ENCODE measurements at places on chromosomes 12 and 14.

DNA sequence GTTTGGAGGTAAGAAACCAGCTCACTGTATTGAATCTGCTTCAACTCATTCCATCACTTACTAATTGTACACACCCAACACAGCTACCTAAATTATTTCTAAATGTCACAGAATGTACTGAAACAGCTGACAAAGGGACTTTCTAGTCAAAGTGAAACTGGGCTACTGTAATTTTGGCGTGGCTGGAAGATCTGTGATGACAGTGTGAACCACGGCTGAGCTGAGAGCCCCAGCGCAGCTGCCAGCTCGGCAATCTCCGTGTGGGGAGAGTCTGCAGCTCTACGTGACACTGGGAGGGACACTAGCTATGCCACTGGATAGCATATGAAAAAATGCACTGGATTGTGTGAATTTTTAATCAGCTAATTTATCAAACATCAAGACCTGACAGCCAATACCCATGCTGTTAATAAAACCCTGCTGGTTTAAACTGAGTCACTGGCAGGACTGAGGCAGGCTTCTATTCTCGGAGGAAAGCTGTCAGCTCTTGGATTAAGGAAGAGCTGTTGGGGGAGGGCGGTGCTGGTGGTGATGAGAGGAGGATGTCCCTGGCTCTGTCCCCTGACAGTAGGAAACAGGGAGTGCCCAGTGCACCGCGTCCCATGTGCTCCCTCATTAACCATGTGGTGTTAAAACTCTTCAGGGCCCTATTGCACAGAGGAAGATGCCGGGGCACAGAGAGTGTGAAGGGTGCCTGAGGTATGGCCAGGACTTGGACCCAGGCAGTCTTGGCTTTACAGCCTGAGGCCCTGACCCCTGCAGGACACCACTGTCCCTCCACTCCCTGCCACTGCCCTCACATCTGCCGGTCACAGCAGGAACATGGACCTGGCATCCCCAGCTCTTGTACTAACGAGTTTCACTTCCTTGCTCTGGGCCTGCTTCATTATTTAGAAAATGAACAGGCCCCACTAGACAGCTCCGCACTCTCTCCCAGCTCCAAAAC is 13.3 kb downstream of the SLC15A4 start:
- DNase-seq = peak; percentile 31

DNA sequence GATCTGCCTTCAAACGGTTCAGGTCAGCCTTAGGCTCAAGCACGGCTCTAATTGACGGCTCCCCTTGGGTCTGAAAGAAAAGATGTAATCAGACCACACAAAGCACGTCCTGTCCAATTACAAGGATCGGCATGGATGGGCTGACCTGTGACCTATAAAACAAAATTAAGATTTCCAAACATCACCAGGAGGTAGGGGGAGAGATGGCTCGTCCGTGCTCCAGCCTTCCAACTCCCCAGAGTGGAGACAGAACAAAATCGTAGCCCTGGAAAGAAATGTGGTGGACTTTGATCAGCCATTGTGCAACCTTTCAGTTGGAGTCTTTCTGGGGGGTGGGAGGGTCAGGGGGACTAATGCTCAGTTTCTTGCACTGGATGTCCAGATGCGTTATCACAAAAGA is 226.6 kb upstream of the DIO3 start:
- DNase-seq = no peak

DNA sequence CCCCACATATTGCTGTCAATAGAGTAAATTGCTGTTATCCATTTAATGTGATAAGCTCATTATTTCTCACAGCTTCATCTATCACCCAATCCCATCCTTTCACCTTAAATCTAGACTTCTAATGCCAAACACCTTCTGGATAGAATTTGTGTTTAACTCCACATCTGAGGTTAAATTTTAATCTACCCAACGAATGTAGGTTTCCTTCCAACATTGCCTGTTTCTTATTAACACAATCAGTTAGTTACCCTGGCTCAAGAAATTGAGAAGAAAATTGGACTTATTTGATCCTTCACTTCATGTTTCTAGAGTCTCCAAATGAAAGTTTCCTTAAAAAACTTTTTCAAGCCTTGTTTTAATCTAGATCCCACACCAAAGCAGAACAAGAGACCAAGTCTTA is 67.3 kb downstream of the PTPRO start:
- no peak for DNase-seq

- DNase-seq = peak; percentile 30
Observed at GRCh38 chr14:61438860-61439765, 117.7 kb downstream of the PRKCH start.

- DNase-seq = no peak
Observed at GRCh38 chr14:79704041-79704807, 507.1 kb downstream of the DIO2 start.

DNA sequence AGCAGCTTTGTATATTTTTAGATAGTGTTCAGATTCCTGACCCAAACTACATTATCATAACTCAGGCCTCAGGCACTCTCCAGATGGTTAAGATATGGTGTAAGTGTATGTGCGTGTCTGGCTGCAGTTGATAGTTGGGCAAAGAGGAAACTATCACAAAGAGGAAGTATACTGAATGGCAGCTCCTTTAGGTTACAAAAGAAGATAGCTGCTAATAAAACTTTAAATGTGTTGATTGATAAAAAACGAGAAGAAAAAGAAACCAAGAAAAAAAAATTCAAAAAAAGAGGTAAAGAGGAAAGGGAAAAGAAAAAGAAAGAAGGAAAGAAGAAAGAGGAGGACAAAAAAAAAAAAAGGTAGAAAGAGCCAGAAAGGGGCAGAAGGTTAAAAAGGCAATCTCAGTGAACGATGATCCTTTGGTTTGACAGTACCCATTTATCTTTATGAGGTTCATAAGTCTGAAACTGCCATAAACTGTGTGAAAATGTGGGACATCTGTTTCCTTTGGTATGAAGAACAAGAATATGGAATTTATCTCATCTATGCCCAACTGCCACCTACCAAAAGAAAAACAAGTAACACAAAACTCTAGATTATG is 42.2 kb downstream of the TAOK3 start:
- no peak for DNase-seq

DNA sequence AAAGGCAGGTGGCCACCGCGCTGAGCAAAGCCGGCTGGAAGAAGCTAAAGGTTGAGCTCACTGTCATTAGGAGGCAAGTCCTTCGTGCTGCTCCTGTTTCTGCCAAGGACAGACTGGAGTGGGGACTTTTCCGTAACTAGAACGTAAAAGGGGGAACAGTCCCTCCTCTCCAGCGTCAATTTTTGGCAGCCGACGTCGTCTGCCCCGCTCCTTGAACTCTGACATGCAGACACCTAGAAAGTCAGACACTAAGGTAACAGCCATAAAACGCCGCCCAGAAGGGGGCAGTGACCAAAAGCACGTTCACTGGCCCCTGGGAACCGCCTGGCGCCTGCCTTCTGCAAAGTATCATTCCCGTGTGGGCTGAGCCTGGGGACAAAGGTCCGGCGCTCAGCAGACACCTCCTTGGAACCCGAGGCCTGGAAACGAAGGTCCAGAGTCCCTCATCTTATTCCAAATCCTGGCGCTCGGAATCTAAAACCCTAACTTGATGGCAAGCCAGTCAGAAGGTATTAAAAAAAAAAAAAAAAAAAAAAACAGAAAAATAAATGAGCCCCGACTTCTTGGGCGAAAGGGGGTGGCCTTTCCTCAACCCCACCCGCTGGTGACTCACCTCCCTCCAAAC is 1.1 kb upstream of the LRP1 start:
- DNase-seq = peak; percentile 36

DNA sequence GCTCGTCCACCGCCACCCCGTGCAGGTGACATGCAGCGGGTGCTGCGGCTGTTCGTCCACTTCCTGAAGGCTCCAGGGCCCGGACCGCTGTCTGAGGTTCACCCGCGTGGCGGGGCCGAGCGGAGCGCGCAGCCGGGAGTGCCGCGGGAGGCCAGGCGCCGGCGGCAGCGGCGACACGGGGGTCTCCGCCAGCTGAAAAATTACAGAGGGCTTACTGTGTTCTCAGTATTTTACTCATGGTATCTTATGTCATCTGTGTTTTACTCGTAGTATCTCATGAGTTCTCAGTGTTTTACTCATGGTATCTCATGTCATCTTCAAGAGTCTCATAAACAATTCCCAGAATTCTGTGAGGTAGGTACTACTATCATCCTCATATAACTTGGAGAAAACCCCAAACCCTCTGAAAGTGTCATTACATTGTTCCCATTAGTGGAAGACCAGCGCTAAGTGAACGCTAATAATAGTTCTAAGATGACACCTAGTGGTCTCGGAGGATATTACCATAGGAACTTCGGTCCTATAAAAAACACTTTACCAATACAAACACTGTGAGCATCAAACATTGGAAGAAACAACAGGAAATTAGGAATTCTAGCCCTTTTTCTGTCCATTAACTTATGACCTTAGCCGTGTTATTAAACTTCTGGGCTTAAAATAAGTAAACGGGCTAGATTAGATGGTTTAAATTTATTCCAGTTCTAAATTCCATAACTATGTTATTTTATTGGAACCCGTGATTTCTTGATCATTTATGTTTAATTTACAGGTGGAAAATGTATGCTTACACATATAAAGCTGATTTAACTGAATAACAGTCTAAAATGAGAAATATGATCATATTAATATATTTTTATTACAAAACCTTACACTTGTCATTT is 32.4 kb downstream of the AK7 start:
- peak; percentile 8 for DNase-seq

GRCh38 chr12:46371718-46372543 is 642 bp downstream of the SLC38A2 start:
- DNase-seq = peak; percentile 69

DNA sequence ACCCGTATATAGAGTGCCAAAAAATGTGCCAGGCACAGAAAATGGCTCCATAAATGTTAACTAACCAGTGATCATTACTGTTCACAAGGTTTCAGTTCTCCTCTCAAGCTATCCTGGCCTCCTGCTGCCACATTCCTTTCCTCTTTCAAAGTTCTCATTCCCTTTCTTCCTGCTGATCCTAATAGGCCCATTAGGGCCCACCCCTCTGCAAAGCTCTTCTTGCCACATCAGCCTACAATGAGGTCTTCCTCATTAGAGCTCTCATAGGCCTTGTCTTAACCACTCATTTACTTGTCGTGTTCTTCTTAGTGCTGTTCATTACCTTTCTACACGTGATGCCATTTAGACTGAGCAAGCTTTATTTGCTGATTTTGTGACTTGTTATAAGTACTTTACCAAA is 40.5 kb downstream of the RPS29 start:
- DNase-seq = no peak

- DNase-seq = no peak
Observed at GRCh38 chr12:50246197-50246865, 37.0 kb downstream of the LIMA1 start.

GRCh38 chr14:46490238-46490685 is 161.3 kb downstream of the RPL10L start:
- no peak for DNase-seq

- peak; percentile 63 for DNase-seq
Observed at GRCh38 chr14:100662879-100663760, 63.6 kb upstream of the DLK1 start.

- DNase-seq = no peak
Observed at GRCh38 chr12:105613887-105614286, 283.4 kb downstream of the C12orf75 start.

- no peak for DNase-seq
Observed at GRCh38 chr14:34404416-34404815, 57.6 kb downstream of the SPTSSA start.

DNA sequence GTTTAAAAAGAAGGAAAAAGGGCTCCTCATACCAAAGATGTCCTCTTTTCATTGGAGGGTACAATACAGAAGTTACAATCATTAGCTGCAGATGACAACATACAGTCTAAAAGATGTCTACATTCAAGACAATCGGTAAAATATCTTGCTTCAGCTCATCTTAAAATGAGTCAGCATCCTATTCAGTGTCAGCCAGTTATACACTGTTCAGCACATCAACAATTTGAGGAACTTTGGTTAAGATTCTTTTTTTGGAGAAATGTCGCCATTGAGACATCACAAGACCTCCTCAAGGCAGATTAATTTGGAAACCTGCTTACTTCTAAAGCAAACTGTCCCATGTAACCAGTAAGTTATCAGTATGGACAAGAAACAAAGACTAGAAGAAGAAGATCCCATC is 100.7 kb upstream of the SLC38A4 start:
- DNase-seq = no peak

GRCh38 chr12:38350342-38351174 is 34.0 kb downstream of the ALG10B start:
- no peak for DNase-seq

DNA sequence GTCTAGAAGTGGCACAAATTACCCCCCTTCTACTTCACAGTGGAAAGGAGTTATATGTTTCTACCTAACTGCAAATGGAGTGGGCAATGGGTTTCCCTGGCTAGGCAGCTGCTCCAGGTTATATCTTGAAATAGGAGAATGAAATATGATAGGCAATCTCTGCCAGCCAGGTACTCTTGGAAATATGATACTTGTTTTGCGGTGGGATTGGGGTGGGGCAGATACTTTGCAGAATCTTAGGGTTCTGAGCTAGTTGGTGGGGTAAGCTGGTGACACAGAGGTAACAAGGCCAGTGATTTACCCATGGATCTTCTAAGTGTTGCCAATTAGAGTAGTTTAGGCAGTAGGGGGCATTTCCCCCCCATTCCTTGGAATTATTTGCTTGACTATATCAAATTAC is 140.1 kb downstream of the ATP23 start:
- no peak for DNase-seq

DNA sequence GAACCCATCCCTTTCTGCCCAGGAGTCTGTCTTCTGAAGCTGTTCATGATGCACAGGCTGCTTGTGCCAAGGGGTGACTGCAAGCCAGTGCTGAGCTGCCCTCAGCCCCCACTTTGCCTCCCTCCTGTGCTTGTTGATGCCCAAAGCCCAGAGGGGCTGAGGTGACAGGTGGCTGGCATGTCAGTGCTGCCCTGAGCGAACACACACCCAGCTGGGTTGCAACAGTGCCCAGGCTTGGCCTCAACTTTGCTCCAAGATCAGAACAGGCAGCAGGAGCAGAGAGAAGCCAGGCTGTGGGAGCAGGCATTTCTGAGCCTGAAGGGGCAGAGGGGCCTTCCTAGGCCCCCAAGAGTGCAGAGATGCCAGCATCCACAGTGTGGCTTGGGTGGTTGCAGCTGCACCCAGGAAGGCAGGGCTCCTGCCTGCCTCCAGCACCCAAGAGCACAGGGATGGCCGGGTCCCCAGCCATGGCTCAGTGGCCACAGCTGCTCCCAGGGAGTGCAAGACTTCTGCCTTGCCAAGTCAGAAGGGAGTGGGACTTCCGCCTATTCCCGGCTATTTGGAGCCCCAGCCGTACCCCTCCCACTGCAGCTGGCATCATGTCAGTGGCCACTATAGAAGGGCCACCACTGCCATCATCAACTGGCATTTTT is 83.1 kb downstream of the SLC16A7 start:
- no peak for DNase-seq

DNA sequence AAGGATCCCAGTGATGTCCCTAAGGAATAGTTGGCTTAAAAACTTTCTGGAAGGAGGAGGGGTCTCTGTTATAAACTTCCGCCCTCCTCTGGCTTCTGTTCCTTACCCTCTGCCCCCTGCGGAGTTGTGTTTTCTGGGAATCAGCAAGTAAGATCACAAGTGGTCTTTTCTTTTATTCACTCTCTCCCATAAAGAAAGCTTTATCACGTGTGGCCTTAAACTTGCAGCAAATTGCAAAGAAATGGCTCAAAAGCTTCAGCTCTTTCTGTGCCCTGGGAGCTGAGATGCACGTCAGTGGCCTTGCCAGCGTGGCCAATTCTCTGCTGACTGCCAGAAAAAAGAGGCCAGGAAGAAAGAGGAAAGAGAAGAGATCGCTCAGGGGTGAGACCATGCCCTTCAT is at the start of gene SLCO1C1:
Gene SLCO1C1, plus strand, starts transcription at position 101 of the 400 bp plus-strand sequence. CDS start 4,245 bp downstream, outside the sequence.
- DNase-seq = no peak
